GF-D8 (cell line): ENCODE measurements at places on chromosomes 3 and 15.

DNA sequence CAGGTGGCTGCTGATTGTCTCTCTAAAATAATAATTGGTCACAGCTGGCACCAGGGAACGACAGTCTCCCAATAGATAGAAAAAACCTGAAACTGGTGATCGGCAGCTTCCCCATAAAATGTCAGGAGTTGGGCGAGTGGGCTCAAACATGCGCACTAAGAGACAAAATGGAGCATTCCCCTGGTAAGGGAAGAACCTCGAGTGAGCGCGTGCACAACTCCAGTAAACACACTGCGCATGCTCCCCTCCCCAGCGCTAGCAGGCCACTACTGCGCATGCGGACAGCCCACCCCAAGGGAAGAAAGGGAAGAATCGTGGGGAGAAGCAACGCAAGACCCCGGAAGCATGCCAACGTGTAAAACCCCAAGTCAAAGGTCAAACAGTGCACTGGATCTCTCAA is 7.7 kb upstream of the STARD5 start:
- DNase-seq, result no peak

DNA sequence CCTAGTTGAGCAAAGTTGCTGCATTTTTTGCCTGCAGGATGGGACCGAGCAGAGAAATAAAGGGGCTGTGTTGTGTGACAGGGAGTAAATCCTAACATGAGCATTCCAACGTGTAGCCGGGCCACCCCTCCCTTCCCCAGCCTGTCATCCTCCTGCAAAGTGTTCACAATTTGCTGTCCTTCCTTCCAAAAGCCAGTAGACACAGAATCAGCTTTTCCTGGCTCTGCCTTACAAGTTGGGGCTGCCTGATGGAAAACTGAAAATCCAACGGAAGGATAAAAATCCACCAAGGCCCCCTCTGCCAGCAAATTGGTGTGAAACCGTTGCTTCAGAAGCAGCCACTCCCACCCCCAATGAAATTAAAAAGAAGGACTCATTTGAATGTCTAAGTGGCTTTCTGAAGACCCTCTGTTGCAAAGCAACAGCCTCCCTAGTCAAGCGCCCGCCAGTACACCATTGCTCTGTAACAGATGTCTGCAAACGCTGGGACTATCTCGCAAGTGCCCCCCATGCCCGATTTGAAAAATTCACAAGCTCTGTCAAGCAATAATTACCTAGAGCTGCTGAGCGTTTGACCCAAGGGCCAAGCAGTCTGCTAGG is 665 bp downstream of the FRMD4B start:
- DNase-seq, result no peak

DNA sequence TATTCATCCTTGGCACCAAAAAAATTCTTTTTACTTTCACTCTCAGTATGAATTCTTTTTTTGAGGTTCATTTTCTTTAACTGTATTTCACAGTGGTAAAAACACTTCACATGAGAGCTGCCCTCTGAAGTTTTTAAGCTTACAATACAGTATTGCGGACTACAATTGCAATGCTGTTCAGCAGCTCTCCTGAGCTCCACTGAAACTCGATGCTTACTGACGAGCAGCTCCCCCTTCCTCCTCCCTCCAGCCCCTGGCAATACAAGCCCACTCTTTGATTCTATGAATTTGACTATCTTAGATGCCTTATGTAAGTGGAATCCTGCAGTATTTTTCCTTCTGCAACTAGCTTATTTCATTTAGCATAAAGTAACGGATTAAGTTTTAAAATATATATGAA is 183.4 kb downstream of the ADAMTS17 start:
- DNase-seq, result no peak

- DNase-seq, result no peak
Observed at GRCh38 chr3:47291158-47291753, 8.5 kb downstream of the KLHL18 start.

- DNase-seq, result no peak
Observed at GRCh38 chr3:98971169-98971681, 69.7 kb upstream of the DCBLD2 start.

DNA sequence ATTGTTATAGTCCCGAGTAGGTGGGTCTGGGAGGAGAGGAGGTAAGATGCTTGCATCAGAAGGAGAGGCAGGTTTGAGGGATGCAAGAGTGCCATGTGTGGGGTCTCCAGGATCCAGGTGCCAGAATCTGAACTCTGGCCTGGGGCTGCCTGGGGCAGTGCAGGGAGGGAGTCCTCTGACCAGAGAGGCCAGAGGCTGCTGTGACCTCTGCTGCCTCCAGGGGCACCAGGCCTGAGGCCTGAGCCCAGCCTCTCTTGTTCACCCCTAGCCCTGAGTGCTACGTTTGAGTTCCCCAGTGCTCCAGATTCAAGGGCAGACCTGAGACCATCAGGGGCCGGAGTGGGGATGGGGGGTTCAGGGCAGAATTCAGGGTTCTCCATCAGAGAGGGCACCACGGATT is 7.4 kb downstream of the SLC38A3 start:
- DNase-seq, result no peak

DNA sequence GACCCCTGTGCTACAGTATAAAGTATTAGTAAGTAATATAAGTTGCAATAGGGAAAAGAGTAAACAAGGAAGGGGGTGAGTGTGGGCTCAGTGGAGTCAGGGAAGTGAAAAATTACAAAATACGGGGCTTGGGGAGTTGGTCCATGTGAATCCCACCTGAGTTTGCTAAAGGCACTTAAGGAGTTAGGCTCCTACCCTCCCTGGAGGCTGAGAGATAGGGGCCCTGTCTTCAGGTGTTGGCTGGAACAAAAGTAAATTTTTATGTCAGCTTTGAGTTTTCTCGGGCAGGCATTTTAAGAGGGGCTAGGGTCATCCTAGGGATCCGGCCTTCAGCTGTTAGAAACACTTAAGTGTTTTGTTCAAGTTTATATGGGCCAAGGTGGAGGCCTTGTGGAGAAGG is 8.2 kb downstream of the TRPC1 start:
- no peak for DNase-seq

DNA sequence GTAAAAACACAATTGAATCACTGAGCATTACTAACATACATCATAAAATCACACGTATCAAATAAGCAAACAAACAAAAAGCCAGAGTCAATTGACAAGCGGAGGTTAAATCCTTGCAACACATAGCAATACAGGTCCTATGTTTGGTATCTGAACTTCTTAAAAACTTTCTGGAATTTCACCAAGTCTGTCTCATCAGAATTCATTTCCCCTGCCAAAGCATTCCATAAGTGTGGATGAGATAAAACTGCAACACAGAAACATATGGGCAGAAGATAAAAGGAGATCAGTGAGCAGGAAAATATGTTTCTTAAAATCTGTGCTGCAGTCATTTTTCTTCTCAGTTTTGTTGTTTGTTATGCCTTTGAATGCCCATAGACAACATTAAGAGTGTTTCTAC is 1155.5 kb downstream of the TBL1XR1 start:
- DNase-seq, result no peak

GRCh38 chr15:35626571-35627318 is 80.8 kb upstream of the DPH6 start:
- DNase-seq, result no peak

GRCh38 chr3:48118322-48118721 is 69.9 kb downstream of the CDC25A start:
- DNase-seq, result no peak

DNA sequence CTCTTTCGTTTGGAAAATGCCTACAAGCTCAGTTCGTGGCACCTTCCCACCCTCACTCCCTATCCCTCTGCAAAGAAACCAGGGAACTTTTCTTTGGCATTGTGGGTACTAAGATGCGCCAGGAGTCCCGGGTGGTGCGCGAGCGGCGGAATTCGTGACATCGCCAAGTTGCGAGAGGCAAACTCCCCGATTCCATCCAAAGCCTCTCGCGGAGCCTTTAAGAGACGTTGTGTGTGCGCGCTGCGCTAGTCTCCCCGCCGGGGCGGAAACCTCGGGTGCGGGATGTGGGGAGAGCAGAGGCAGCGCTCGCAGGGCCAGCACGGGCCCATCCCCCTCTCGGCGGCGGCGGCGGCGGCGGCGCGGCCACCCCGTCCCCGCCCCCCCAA is 443 bp upstream of the NR2F2 start:
- no peak for DNase-seq

DNA sequence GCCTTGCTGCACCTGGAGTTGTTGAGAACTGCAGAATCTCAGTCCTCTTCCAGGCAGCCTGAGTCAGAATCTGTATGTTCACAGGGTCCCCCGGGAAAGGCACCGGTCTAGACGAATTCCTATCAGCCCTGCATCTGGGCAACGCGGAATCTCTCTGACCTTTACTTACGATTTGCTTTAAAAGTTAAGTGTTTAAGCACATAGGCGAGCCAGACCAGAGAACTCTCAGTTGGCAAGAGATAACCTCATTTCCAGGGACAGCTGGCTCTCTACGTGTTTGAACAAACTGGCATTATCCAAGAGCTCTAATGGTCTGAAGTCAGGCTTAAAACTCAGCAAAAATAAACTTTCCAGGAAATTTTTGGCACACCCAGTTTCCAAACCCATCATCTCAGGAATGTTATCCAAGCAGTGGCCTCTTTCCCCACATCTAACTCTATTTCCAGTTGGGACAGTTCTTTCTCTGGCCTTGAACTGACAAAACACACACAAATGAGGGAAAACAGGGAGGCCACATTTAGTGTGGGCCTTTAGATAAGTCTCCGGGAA is 53.4 kb downstream of the HES1 start:
- DNase-seq, result no peak

GRCh38 chr3:105691633-105692032 is 177.2 kb downstream of the CBLB start:
- no peak for DNase-seq

DNA sequence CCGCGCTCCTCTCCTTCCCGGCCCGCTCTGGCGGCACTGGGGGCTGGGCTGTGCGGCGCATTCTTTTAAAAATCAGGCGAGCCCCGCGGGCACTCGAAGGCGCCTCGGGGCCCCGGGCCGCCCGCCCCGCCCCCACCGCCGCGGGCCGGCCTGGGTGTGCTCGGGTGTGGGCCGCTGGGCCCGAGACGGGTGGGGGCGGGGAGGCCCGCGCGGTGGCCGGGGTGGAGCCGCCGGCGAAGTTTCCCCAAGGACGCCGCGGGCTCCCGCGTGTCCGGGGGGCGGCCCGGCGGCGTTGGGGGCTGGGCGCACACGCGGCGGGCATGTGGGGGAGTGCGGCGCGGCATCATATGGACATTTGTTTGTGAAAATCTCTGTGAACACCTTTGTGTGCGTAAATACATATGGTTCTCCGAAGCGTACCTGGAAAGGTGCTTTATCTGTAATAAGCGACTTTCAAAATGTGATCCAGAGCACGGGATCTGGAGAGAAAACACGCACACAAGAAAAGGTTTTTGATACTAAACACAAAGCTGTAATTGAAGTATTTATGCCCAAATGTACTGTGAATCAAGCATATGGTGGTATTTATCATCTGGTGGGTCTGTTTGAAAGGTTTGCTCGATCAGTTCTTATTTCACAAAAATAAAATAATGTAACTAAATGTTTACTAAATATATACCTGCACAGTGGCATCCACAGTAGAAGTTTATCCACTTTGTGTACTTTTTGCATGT is 612 bp upstream of the TBL1XR1 start:
- DNase-seq, result no peak

DNA sequence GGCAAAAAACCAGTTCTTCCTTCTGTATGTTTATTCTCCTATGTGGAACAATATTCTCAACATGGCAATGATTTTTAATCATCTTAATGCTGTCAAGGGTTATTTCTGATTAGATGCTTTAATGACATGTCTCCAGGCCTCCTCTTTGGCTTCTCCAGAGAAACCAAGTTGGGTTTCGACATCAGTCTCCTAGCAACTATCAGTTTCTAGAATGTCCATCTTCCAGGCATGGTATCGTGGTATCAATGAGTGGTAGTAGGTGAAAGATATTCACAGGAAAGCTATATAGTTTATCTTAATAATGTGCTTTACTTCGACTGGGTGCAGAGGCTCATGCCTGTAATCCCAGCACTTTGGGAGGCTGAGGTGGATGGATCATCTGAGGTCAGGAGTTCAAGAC is 128.5 kb downstream of the C3orf70 start:
- DNase-seq, result no peak

DNA sequence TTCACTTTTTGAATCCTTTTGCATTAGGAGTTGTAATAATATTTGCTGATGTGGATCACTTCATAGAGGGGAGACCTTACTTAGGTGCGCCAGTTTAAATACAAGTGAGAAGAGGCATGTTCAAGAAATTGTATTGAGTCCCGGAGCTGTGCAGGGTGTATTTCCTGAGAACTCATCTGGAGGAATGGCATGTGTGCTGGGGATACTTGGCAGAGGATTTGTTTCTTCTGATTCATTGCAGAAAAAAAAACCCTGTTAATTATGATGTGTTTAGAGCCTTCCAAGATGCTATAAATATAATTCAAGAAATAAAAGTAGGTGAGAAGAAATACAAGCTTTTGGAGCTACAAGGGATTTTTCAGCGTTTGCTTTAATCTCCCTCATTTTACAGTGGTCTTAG is 97.6 kb downstream of the TPRG1 start:
- DNase-seq, result no peak

DNA sequence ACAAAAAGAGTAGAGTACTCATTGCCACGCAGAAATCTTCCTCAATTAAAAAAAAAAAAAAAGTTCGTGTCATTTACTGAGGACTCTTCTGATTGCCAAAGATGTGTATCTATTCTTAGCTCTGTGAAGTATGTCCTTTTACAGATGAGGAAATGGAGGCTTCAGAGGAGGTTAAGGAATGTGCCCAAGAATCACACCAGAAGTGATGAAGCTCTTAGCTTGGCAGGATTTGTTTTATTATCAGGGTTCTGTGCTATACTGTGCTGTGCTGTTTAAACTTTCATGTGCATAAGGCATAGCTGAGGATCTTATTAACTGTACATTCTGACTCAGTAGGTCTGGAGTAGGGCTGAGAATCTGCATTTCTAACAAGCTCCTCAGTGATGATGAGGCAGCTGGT is 665.2 kb upstream of the ADAMTS9 start:
- DNase-seq, result no peak

GRCh38 chr3:43005981-43006380 is 26.9 kb downstream of the GASK1A start:
- DNase-seq, result no peak

DNA sequence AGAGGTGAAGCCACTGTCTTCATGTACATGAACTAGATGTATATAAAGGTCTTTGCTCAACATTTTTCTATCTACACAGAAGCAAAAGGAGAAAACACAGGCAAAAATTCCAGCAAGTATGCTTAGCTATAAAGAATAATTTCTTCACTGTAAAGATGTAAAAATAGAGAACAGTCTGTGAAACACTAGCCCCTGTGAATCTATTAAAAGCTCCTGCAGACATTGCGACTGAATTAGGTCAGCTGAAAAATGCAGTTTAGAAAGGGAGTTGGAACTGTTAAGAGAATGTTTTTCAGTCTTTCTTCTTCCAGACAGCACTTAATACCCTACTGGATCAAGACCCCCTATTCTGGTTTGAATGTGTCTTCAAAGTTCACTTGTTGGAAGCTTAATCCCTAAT is 291.5 kb downstream of the KBTBD8 start:
- no peak for DNase-seq

DNA sequence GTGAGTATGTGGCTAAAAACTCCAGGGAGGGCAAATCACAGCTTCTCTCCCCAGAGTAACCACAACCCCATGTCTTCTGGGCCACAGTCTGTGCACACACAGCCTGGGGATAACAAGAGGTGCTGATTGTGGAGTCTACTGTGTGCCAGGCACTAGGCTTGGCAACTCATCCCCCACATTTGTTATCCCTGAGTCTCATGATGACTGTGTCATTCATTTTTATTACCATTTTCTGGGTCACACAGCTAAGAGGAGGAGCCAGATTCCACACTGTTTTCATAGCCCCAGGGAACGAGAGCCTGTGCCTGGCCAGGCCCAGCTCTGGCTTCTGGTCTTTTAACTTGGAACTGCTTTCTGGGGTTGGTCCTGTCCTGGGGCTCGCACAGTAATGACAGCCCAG is 34.5 kb downstream of the ESYT3 start:
- no peak for DNase-seq

GRCh38 chr3:53175613-53176540 is 14.9 kb downstream of the PRKCD start:
- no peak for DNase-seq
